Germinal center (tissue), 1 donor: ENCODE measurements at places on chromosomes 5 and 9.

DNA sequence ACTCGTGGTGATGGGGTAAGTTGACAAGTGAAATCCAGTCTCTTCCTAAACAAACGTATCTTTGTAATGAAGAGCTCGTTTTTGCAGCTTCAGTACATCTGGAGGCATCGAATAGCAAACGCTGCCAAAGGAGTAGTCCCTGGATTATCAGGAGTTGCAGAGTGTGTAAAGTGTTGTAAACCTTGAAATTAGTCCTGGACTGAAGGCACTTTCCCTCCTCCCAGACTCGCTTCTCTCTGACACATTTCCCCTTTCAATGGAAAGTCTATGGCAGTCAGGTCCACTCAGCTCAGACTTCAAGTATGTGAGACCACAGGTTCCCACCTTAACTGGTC is 1.5 kb upstream of the PBX3 start:
- DNase-seq = no peak

DNA sequence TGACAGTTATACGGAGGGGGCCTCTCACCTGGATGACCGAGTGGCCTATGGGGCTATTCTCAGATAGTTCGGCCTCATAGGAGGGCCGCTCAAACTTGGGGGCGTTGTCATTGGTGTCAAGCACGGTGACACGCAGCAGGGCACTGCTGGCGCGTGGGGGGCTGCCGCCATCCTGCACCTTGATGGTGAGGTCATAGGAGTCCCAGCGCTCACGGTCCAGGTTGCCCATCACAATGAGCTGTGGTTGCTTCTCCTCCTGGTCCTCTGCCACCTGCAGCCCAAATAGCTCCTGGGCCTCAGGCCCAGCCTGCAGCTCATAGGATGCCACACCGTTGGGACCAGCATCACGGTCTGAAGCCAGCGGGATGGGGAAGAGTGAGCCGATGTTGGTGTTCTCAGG is 9.7 kb downstream of the PCDH1 start:
- no peak for DNase-seq

DNA sequence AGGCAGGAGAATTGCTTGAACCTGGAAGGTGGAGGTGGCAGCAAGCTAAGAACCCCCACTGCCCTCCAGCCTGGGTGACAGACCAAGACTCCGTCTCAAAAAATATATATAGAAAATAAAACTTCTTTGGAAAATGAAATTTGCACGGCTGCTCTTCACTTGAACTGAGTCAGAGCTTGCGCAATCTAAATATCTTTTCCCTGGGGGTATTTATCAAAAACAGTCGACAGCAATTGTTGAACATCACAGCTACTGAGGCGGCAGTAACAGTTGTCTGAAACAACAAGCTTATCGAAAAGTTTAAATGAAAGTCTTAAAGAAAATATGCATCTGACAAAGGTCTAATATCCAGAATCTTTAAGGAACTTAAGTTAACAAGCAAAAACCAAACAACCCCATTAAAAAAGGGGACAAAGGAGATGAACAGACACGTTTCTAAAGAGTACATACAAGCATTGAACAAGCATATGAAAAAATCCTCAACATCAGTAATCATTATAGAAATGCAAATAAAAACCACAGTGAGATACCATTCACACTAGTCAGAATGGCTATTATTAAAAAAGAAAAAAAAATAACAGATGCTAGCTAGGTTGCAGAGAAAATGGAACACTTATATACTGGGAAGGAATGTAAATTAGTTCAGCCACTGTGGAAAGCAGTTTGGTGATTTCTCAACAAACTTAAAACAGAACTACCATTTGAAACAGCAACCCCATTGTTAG is 153.6 kb upstream of the CDH9 start:
- DNase-seq = no peak

- no peak for DNase-seq
Observed at GRCh38 chr5:141617682-141618029, 1.1 kb downstream of the DIAPH1 start.

GRCh38 chr5:115772731-115773475 is 43.6 kb downstream of the CDO1 start:
- no peak for DNase-seq

- no peak for DNase-seq
Observed at GRCh38 chr9:92761686-92762085, 2.9 kb downstream of the BICD2 start.
